ENCODE measurements at places on chromosomes 5 and 9. TPM values are rescaled to one million over a fixed set of nuclear protein-coding genes. Genes with fewer than 3 reads are reported as not detected.

DNA sequence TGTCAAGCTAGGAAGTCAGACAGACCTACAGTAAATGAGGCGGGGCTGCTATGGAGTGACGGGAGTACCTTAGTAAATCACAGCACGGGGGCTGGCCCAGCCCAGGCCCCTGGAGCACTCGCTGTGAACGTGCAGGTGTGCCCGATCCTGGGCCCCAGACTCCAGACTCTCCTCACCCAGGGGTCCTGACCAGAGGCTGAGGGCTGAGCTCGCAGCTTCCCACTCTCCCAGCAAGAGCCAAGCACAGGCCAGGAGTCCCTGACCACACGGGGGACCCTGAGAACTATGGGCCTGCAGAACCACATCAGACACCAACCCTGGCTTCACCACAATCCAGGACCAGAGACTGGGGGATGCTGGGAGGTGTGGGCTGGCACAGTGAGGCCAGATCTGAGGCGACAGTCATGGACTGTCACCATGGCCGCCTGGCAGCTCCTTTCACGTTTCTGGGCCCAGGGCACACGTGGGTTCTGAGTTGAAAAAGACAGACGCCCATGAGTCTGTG is 73.4 kb downstream of the ADAMTS2 start:
- H3K27me3 ChIP-seq, result no peaks in the 10 kb centered on the region
- H3K27ac ChIP-seq, result no peak overlapping the region
- DNase-seq, result no peak
- H3K36me3 ChIP-seq, result no peaks in the 10 kb centered on the region
- no peaks in the 10 kb centered on the region for H3K4me1 ChIP-seq

DNA sequence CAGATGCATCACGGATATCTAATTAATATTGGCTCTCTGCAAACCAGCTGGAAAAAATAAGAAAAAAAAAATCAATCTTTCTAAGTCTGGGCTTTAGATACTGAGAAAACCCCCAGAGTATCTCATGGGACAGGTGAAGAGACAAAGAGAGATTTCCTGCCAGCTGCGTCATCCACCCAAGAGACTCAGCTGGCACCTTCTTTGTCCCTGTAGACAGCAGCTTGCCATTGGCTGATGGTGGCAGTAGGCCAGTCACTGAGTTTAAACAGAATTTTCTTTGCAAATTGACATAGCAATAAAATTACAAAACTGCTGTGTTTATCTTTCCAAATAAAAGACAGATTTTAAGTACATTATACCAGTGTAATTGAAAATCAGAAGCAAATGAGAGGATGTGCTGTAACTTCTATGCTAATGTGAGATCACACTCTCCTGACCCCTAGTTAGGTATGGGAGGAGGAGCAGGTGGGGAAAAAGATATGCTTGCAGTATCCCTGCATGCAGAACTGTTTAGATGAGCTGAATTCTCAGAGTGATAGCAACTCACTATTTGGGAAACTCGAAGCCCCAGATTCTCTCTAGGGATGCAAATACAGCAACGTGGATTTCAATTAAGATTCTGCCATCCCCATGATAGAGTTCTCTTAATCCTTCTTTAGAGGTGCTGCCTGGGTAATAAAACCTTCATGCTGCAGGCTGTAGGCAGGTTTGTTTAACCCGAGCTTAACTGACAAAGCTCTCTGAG is 72.2 kb downstream of the NMUR2 start:
- DNase-seq, result no peak
- no peak overlapping the region for H3K27ac ChIP-seq

DNA sequence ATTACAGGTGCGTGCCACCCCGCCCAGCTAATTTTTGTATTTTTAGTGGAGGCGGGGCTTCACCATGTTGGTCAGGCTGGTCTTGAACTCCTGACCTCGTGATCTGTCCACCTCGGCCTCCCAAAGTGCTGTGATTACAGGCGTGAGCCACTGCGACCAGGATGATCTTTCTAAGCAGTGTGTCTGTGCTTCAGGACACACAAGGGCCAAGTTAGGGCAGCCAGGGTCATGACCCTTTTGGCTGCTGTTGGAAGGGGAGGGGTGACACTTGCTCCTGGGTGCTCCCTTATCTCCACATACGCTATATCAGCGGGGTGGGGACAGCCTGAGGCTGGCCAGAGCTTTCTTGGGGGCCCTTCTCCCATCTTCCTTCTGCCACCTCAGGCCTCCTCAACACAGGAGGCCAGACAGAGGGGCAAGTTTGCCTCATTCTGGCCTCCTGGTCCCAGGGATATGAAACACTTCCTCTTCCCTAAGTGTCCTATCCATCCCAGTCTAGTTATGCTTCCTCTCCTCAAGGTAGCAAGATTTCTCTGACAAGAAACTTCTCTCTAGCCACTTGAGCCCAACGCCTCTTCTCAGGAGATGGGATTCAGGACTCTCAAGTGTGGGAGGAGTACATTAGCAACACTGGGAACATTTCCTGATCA is 1.9 kb upstream of the ZNF79 start:
- H3K36me3 ChIP-seq, result peaks cover 6% of the 10 kb centered on the region
- peaks cover 33% of the 10 kb centered on the region for H3K4me1 ChIP-seq
- H3K27ac ChIP-seq, result no peak overlapping the region
- H3K27me3 ChIP-seq, result no peaks in the 10 kb centered on the region

DNA sequence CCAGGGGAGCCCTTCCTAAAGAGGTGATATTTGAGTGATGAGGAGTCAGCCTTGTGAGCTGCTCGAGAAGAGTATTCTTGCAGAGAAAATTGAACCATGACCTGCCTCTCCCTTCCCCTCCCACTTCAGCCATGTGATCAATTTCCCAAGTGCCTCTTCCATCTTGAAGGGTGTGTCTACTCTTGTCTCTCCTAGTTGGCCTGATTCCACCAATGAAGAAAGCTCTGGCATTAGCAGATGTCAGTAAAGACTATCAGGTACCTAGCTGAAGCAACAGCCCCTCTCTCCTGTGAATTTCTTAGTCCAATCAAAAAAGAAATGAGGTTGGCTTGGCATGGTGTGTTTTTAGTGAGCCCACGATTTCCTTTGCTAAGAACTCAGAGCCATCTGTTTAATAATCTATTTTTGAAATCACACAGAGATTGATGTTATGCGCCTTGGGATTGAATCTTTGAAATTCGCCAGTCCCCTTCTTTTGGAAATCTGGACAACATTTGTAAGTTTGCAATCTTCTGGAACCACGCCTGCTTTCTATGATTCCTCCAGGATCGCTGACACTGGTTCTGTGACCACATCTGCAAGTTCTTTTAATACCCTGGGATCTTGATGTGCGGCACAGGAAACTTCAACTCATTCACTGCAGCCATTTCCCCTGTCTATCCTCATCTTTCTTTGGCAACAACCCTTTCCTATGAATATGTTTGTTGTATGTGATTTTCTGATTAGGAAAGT is 404.6 kb downstream of the DMRT2 start:
- no peak overlapping the region for H3K27ac ChIP-seq
- peaks cover 12% of the 10 kb centered on the region for H3K27me3 ChIP-seq
- DNase-seq, result no peak
- H3K36me3 ChIP-seq, result no peaks in the 10 kb centered on the region
- no peaks in the 10 kb centered on the region for H3K4me1 ChIP-seq
- H3K4me3 ChIP-seq, result no peak overlapping the region

DNA sequence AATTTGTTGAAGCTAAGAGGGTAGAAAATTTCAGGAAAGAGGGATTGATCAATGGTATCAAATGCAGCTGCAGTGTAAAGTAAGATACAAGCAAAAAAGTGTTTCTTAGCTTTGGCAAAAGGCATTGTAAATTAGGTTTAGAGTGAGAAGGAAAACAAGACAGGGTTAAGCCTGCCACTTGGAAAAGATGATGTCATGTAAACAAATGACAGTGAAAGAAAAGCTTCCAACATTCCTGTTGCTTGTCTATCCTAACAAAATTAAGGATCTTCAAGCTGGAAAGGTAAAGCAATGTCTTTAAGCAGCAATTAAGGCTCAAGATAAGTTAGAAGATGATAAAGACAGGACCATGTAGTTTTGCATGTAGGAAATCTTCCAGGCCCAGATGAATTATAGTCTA is 139.1 kb upstream of the PPP2R2B start:
- H3K27ac ChIP-seq, result no peak overlapping the region
- no peak for DNase-seq
- H3K4me1 ChIP-seq, result no peaks in the 10 kb centered on the region
- no peak overlapping the region for H3K4me3 ChIP-seq

- no peak for DNase-seq
- H3K36me3 ChIP-seq, result peaks cover 24% of the 10 kb centered on the region
- H3K27me3 ChIP-seq, result no peaks in the 10 kb centered on the region
- no peak overlapping the region for H3K4me3 ChIP-seq
- H3K4me1 ChIP-seq, result peaks cover 98% of the 10 kb centered on the region
- peak overlapping the region; percentile 87 for H3K27ac ChIP-seq
Observed at GRCh38 chr5:119275601-119276173, 80.1 kb upstream of the TNFAIP8 start.

- no peaks in the 10 kb centered on the region for H3K4me1 ChIP-seq
- H3K27me3 ChIP-seq, result no peaks in the 10 kb centered on the region
- H3K4me3 ChIP-seq, result no peak overlapping the region
- H3K27ac ChIP-seq, result no peak overlapping the region
- no peaks in the 10 kb centered on the region for H3K36me3 ChIP-seq
- DNase-seq, result no peak
Observed at GRCh38 chr9:84493284-84493947, 152.9 kb upstream of the SLC28A3 start.

Gene NRG2
- total RNA-seq, result 0.42 TPM

Gene GPR151
- total RNA-seq, result not detected

Gene TSSK1B
- not detected for total RNA-seq

GRCh38 chr5:17878541-17878940 is 244.3 kb downstream of the TAF11L14 start:
- H3K27me3 ChIP-seq, result no peaks in the 10 kb centered on the region
- no peaks in the 10 kb centered on the region for H3K4me1 ChIP-seq
- no peak overlapping the region for H3K4me3 ChIP-seq
- no peak for DNase-seq
- no peaks in the 10 kb centered on the region for H3K36me3 ChIP-seq
- H3K27ac ChIP-seq, result no peak overlapping the region

DNA sequence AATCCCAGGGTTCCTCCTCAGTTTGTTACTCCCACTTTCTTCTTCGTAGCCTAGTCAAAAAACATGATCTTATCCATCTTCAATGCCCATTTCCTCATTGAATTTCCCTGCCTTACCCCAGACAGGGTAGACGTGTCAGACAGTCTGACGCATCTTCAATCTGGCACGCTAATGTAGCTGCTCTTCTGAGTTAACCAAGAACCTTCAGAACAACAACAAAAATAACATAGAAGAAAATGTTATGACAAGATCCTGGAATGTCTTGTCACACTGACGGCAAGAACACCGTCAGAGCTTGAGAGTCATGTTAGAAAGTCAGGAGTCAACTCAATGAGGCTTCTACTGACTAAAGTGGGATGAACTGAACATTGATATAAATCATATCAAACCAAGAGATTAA is 122.7 kb upstream of the SPDL1 start:
- DNase-seq, result no peak
- H3K27me3 ChIP-seq, result peaks cover 6% of the 10 kb centered on the region
- no peaks in the 10 kb centered on the region for H3K4me1 ChIP-seq
- no peak overlapping the region for H3K4me3 ChIP-seq
- no peaks in the 10 kb centered on the region for H3K36me3 ChIP-seq

- H3K4me1 ChIP-seq, result no peaks in the 10 kb centered on the region
- no peak overlapping the region for H3K4me3 ChIP-seq
- no peaks in the 10 kb centered on the region for H3K36me3 ChIP-seq
- no peaks in the 10 kb centered on the region for H3K27me3 ChIP-seq
Observed at GRCh38 chr9:118640836-118641560, 728.2 kb downstream of the BRINP1 start.
